ENCODE measurements at places on chromosomes 1 and 21.

DNA sequence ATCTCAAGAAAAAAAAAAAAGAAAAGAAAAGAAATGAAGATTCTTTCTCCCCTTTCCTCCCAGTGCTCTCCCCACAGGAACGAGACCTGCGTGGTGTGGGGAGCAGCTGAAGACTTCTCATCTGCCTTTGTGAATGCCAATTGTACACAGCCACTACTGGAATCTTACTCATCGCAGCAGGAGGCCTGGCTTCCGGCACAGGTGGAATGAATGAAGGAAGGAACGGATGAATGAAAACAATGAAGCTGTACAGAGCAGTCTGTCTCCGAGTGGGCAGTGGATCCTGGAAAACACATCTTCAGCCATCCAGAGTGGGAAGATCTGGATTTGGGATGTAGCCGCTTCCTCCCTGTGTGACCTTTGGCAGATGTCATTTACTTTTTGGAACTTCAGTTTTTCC lies 64.9 kb downstream of the RUNX3 start:
- no peak for DNase-seq

GRCh38 chr1:51726544-51727225 lies 109.8 kb downstream of the OSBPL9 start:
- DNase-seq, result no peak

GRCh38 chr1:73044241-73045036 lies 762.1 kb upstream of the NEGR1 start:
- DNase-seq, result no peak

DNA sequence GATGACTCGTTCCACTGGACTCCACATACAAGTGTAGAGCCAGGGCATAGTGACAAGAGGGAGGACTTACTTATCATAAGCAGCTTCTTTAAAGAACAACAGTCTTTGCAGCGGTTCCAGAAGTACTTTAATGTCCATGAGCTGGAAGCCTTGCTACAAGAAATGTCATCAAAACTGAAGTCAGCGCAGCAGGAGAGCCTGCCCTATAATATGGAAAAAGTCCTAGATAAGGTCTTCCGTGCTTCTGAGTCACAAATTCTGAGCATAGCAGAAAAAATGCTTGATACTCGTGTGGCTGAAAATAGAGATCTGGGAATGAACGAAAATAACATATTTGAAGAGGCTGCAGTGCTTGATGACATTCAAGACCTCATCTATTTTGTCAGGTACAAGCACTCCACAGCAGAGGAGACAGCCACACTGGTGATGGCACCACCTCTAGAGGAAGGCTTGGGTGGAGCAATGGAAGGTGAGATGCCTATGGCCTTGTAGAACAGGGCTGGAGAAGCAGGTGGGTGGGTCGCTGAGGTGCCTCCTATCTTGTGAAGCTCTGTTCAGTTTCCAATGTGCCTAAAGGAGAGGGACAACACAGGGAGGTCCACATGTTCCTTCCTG lies 12.1 kb downstream of the MIA3 start:
- DNase-seq, result no peak

DNA sequence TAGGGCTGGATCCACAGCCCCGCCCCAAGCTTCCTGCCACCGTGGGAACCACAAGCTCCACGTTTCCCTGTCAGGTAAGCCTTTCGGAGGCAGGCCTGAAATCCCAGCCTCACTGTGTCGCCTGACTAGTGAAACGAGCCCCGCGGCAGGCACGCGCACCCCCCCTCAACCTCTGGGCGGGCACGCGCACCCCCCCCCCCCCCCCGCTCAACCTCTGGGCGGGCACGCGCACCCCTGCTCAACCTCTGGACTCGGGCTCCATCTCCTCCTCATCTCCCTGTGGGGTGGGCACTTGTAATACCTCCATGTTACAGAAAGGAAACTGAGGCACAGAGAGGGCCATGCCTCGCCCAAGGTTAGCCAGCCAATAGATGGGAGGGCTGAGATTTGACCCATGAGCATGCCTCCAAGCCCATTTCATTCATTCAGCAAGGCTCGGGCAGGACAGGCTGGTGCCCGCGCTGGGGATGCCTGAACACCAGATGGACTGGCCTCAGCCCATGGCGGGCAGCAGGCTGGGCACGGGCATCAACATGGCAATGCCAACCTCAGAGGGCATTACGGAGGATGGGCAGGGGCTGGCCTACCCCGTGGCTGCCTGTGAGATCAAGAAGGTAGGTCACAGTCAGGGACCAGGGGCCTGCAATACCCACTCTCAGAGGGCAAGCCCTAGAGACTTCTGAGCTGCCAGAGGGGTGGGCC lies 4.7 kb downstream of the CFAP410 start:
- DNase-seq, result no peak

DNA sequence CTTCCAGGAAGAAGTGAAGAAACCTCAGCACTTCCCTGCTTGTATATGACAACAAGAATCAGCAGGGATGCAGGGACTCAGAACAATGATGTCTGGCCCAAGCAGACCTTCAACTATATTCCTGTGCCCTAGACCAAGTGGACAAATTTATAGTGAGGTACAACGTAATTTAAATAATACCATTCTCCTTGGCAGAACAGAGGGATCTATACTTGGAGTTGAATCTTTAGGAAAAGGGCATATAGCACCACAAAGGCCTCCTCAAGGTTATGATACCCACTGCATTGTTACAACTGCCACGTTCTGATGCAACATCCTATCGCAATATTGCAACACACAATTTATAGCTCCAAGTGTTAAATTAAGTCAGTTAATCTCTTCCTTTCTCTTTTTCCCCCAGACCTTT lies 29.1 kb upstream of the GFI1 start:
- no peak for DNase-seq

DNA sequence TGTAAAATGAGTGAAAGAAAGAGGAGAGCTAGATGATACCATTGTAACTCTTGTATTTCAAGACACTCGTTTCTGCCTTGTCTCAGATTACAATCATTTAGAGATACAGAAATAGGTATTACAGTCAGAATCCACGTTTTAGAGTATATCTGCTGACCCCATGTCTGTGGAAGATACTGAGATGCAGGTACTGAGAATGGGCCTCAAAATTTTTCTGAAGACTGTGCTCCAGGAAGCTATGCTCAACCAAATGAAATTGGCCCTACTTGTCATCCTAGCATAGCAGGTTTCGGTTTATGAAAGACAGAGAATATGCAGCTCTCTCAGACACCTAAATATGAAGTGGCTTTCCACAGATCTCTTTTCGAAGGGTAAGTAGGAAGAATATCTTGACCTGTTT lies 6.0 kb upstream of the WARS2 start:
- DNase-seq, result no peak

- DNase-seq, result no peak
Measured at GRCh38 chr1:238568735-238569134, 678.0 kb upstream of the ZP4 start.

GRCh38 chr1:225689882-225690459 lies 37.0 kb upstream of the ENAH start:
- no peak for DNase-seq

- peak; percentile 43 for DNase-seq
Measured at GRCh38 chr1:48039088-48040054, 42.2 kb upstream of the TRABD2B start.

GRCh38 chr1:212178851-212179250 lies 106.4 kb upstream of the PPP2R5A start:
- DNase-seq, result no peak

- no peak for DNase-seq
Measured at GRCh38 chr21:19123525-19123924, 719.9 kb upstream of the TMPRSS15 start.

DNA sequence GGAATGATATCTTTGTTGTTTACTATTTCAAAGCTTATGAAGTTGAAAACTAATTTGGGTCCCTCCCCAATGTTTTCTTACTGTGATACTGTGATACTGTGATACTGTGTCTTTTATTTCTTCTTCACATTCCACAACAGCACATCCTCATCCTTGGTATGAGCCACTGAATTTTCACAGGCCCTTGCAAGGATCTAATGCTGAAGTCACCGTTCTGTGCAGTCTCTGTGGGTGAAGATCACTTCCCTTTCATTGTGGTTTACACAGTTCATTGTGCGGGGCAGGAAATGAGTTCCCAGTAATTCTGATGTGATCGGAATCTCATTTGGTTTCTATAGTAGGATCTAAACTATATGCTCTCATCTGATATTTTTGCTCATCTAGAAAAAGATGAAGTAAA lies 32.1 kb upstream of the PAXBP1 start:
- DNase-seq, result no peak

- no peak for DNase-seq
Measured at GRCh38 chr1:8443558-8444194, 125.8 kb downstream of the SLC45A1 start.

GRCh38 chr1:9120312-9120958 lies 8.5 kb downstream of the GPR157 start:
- no peak for DNase-seq

GRCh38 chr1:229710746-229711145 lies 84.7 kb downstream of the URB2 start:
- DNase-seq, result no peak

DNA sequence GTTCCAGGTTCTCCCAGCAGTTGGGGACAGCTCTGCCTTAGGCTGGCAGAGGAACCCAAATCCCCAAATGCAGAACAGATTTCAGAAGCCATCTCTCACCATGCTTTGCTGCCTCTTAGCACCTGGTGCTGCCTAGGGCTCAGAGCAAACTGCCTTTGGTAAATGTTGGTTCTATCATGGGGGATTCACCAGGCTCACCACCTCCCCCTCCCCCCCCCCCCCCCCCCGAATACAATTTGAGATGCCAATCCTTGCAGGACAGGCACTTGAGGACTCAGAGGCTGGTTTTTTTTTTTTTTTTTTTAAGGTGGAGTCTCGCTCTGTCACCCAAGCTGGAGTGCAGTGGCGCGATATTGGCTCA lies 447 bp upstream of the PAQR6 start:
- no peak for DNase-seq

GRCh38 chr1:169902751-169903150 lies 9.1 kb upstream of the SCYL3 start:
- no peak for DNase-seq

GRCh38 chr1:166113031-166113430 lies 53.8 kb downstream of the FAM78B start:
- no peak for DNase-seq

- no peak for DNase-seq
Measured at GRCh38 chr1:179950651-179951050, 4.0 kb upstream of the CEP350 start.

DNA sequence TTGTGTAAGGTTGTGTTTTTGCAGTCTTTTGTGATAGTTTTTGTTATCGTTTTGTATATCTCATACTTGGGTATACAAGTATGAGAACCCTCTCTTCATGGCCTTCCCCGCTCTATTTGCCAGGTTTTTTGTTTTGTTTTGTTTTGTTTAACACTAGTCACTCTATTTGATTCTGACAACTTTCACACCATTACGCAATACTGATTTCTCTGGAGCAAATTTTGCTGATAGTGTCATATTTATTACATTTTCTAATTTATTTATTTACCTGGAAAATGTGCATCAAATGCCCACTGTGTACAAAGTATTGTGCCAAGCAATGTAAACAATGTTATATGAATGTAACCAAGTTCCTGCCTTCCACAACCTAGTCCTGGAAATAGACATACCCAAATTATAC lies 90.1 kb downstream of the LRRC40 start:
- no peak for DNase-seq

- DNase-seq, result no peak
Measured at GRCh38 chr1:3162322-3162882, 93.4 kb downstream of the PRDM16 start.

GRCh38 chr21:37876561-37876960 lies 39.7 kb downstream of the KCNJ6 start:
- DNase-seq, result no peak

DNA sequence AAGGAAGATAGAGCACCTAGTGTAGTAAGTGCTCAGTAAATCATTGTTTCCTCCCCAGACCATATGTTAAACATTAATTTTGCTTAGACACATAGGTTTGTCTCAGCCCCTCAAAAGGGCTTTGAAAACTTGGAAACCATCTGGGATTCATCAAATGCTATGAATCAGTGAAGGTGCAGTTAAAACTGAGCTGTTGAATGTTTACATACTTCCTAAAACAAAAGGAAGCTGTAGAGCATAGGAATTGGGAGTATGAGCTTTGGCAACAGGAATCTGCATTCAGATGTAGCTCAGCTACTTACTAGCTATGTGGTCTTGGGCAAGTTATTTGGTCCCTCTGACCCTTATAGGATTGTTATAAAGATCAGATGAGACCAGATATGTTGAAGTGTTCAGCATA lies 18.7 kb upstream of the PODN start:
- no peak for DNase-seq

- DNase-seq, result no peak
Measured at GRCh38 chr1:92363401-92363800, 64.5 kb downstream of the RPAP2 start.

- no peak for DNase-seq
Measured at GRCh38 chr1:160620942-160621632, 25.8 kb downstream of the SLAMF1 start.

GRCh38 chr21:31233711-31234110 lies 110.3 kb downstream of the TIAM1 start:
- DNase-seq, result no peak

GRCh38 chr21:34640858-34641257 lies 25.9 kb upstream of the RCAN1 start:
- peak; percentile 73 for DNase-seq

DNA sequence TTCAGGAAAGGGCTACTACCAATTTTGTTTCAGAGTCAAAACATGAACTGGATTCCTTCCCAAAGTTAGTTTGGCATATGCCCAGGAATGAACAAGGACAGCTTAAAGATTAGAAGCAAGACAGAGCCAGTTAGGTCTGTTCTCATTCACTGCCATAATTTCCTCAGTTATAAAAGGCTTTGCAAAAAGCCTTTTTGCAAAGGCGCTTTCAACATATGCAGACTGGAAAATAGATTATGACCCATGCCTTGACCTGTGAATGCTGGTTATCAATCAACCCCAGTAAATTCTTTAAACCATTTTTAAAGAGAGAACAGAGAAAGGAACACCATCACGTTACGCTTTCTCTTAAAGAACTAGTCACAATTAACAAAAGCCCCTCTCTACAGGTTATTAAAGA lies 1.7 kb upstream of the FRRS1 start:
- no peak for DNase-seq

DNA sequence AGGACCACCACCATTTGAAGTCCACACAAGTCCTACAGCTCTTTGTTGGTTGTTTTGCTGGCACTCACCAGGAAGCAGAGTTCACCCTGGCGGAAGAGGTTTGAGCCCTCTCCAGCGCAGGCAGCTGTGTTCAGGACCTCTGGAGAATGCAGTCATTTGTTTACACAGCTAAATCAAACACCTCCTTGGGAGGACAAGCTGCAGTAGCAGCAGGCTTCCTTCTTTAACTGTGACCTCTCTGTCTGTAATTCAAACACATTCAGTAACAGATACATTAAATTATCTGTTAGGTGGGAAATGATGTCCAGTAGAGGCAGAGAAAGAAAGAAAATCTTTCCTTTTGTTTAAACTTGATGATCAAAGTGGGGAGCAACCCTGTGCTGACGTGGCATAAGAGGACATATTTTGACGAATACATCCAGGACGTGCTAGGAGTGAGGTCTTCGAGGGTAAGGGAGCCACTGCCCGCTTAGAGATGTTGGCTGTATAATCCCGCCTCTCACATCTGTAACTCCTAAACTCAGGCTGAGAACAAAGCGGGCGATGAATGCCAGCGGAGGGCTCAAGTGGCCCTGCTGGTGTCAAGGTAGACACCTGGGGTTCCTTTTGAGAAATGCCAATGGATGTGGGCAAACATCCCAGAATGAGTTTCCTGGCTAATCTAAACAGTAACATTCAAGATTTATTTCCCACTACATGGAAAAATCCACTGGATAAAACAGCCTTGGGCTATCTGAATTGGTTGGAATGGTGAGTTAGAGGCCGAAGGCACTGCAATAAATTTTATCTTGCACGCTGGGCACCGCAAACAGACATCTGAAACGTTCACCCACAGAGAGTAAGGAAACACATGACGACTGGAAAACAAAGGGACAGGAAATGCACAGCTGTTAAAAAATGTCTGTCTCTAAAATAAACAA lies 51.7 kb downstream of the ABCA4 start:
- peak; percentile 35 for DNase-seq

Data from NCI-H226 (cell line).